ENCODE measurements at places on chromosomes 4 and X. TPM values are rescaled to one million over a fixed set of nuclear protein-coding genes. Genes with fewer than 3 reads are reported as not detected.

DNA sequence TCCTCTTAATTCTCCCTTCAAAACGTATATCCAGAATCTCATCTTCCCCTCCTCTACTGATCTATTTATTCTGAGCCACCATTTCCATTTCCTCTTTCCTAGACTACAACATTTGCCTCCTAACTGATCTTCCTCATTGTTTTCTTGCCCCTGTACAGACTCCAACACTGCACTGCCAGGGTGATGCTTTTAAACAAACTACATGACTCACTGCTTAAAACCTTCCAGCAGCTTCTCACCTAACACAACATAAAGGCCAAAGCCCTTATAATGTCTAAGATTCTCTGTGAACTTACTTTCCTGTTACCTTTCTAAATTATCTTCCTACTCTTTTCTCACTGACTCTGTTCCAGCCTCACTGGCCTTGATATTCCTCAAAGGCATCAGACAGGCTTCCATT is 161.0 kb upstream of the HS3ST1 start:
- no peak for DNase-seq

- DNase-seq: no peak
Observed at GRCh38 chrX:111520506-111520905, 9.1 kb downstream of the SERTM2 start.

- no peak for DNase-seq
Observed at GRCh38 chr4:78937837-78938236, 1.4 kb downstream of the PAQR3 start.

DNA sequence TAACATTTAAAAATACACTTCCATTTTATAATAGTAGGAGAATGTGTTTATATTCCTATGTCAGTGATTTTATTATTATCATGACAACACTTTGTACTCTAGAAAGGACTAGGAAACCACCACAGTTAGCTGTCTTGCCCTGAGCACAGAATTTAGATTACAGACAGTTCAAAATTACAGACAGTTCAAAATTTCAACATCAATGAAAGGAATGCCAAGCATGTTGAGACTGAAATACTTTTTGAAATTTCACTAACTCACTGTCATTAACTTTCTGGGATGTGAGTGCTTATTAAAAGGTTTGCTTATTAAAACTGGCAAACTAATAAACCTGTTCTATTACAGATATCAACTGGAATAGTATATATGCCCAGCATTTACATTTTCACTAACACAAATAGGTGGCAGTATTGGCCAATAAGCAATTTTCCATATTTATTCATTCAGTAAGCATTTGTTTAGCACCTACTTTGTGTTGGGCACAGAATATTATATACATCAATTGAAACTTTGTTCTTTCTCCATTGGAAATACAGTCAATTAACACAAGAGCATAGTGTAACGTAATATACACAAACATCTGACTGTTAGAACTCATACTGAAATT is 179.4 kb downstream of the FBXW7 start:
- no peak for DNase-seq

DNA sequence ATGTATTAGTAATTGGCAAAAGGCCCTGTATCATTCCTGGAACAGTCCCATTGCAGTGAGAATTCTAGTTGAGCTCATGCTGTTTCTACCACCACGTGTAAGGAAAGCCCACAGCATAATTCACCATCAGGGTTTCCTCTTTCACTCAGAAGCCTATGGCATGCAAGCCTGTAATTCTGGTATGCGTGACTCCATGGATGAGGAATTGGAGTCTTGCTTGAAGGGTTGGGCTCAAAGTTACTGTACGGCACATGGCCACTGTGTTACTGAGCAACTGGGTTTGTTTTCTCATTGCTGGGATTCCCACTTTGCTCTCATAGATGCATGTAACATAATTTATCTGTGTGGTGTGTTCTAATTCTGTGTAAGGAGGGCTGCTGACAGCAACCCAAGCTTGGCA is 132.3 kb upstream of the NR3C2 start:
- no peak for DNase-seq

The GYPE gene
- total RNA-seq: not detected
